ENCODE measurements at places on chromosomes 2 and 18.

DNA sequence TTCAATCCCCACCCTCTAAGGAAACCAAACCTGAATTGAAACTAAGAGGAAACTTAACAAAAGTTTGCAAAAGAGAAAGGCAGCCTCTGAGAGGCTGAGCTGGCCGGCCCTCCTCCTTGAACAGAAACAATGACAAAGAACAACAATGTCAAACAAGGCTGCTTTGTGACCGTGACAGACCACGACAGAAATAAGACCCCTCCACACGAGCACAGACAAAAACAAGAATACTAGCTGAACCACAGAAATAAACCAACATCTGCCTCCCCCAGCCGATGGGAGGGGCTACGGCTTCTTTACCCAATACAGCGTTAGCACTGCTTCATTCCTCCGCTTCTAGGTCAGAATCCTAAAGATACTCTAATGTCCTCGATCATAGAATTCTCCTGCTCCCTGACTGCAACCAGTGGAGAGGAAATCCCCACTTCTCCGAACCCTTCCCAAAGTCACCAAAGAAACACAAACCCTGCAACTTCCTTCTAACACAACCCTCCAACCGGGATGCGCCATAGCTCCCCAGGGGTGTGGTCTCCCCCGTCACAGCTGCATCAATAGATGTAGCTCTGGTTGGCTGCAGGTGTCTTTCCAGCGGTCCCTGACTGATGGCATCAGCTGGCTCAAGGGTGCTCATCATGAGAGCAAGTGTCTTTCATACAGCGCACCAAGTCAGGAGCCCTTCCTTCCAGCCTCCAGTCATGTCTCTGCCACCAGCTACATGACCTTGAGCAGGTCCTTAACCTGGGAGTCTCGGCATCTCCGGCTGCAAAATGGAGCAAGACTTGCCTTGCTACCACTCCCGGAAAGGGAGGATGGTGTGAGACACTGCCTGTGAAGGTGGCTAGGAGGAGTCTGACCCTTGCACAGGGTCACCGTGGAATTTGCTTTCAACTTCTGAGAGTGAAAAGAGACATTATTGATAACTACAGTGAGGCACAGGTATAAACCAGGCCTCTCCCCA, 198.6 kb downstream of the HAUS1 start:
- DNase-seq: no peak

DNA sequence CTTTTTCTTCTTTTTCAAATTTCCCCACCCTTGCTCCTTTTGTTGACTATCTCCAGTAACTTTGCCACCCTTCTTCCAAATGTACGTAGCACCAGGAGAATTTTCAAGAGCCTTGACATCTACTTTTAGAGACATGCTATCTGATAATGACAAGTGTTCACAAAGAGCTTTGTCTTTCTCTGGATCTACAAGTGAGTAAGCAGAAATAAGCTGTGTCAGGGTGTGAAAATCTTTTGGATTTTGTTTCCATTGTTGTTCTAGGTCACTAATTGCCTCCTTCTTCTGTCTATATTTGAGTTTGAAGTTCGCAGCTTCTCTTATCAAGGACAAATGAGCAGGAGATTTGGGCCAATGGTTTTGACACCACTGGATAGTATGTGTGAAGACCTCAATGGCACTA, 8.4 kb upstream of the C18orf32 start:
- DNase-seq: no peak

DNA sequence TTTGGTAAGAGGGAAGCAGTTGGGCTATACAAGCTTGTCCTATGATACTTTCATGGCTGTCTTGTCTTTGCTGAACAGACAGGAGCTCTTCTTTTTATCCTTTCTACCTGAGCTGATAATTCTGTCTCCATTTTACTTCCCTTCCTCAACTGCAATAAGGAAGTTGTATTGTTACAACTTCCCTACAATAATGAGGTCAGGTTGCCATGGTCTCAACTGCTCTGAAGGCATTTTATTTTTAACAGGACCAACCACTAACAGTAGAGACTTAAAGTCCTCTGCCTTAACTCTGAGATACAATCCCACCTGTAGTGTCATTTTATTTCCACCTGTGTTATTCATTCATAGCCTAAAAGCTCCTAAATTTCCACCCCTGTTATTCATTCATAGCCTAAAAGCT, 118.6 kb upstream of the PGAP1 start:
- DNase-seq: no peak

DNA sequence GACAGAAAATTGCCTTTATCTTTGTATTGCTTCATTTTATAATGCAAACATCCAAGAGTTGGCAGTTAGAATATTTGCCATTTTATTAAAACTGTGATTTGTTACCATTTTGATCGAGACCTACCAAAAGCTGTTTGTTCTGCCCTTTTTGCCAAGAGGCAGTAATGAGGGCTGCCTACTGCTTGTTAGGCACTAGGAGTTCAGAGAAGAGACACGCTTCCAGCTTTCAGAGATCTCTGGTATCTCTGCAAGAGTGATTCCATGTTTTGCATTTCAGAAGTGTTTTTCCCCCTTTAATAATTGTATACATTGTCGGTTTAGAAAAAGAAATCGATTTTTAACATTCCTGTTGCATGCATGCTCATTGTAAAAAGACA, 628 bp downstream of the MRPL30 start:
- DNase-seq: no peak

DNA sequence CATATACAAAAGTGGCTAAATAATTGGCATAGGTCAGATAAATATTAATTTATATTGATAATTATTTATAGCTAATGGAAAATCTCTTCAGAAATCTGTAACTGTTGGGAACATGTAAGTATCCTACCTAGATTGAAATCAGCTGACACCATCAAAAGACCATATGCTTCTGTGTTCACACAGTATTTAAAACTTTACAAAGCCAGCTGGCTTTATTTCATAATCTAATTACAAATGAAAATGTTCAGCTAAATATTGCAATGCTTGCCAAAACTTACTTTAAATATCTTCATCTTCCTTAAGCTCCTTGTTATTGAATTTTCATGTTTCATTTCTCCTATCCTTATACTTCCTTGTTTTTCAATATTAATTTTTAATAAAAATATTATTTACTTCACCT, 190.9 kb upstream of the DOK6 start:
- no peak for DNase-seq

Measured in lower lobe of right lung (tissue), 2 donors.